Left colon (tissue), 2 donors: ENCODE measurements at places on chromosomes 1 and 21. TPM values are rescaled to one million over a fixed set of nuclear protein-coding genes. Genes with fewer than 3 reads are reported as not detected.

DNA sequence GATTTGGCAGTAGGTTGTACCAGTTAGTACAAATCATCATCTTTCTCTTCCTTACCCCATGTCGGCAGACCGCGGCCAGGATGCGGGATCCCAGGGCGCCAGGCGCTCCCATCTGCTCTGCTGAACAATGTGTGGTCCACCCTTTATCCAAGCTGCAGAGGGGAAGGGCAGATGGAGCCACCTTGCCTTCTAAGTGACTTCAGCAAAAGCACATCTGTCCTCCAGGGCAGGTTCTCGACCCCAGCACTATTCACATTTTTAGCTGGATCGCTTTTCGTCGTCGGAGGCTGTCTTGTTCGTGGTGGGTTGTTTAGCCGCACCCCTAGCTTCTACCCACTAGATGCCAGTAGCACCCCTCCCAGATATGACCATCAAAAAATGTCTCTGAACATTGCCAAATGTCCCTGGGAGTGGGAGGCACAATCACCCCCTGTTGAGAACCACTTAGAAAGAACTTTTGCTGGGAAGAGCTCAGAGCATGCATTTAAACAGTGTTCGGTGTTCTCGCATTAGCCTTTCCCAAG, 58.1 kb upstream of the SIM2 start:
- no peak for DNase-seq

GRCh38 chr1:185412385-185413087, 95.5 kb upstream of the IVNS1ABP start:
- peak; percentile 52 for DNase-seq

The CD244 gene
- 0.87 TPM for total RNA-seq

- no peak for DNase-seq
Observed at GRCh38 chr1:45820788-45821187, 17.4 kb downstream of the MAST2 start.

DNA sequence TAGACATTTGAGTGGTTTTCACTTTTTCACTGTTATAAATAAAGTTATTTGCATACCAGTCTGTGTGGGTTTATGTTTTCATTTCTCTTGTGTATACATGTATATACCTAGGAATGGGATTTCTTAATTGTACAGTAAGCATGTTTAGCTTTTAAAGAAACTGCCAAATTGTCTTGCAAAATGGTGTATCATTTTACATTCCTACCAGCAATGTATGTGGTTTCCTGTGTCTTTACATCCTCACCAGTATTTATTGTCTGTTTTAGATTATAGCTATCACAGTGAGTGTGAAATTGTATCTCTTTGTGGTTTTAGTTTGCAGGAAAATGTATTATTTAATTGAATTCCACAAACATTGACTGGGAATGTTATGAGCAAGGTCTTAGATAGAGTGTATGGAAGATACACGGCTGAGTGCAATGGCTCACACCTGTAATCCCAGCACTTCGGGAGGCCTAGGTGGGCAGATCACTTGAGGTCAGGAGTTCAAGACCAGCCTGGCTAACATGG, 57.3 kb downstream of the MACF1 start:
- DNase-seq: no peak

DNA sequence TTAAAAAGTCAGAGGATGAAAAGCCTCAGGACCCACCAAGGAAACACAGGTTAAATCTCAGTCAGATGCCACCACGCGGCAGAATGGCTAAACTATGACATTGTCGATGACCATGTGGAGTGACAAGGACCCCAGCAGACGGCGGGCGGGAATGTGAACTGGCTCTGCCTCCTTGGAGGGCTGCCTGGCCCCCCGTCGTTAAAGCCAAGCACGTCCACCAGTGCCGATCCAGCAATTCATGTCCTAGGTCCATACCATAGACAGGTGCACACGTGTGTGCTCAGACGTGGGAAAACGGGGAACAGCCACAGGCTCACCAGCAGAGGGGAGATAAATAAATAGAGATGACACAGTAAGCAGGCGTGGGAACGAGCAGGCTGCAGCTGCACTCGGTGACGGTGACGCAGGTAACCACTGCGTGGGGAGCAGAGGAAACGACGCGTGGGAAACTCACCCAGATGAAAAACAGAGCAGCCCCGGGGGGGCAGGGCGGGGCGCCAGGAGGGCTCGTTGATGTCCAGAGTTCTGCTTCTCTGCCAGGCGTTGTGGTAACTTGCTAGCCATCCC, 28.3 kb upstream of the PCBP3 start:
- peak; percentile 44 for DNase-seq

- no peak for DNase-seq
Observed at GRCh38 chr1:43307458-43308158, 6.8 kb downstream of the TIE1 start.

DNA sequence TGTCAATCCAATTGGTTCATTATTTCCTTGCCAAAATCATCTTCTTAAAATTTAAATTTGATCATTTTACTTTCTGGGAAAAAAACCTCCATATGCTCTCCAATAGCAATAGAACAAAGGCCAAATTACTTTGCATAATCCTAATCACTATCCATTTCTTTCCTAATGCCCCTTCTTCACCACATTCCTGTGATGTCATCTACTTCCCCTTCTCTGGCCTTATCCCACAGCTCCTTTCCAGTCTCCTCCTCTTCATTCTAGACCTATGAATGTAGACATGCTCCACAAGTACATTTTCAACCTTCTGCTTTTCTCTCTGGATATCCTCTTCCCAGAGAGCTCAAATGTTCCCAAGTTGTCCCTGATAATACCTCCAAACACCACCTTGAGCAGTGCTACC, 216.6 kb downstream of the MRPL39 start:
- no peak for DNase-seq

GRCh38 chr1:161008869-161009510, 12.0 kb downstream of the F11R start:
- no peak for DNase-seq

The SLFNL1 gene
- 0.61 TPM for total RNA-seq

- DNase-seq: no peak
Observed at GRCh38 chr1:41935226-41935625, 16.5 kb upstream of the HIVEP3 start.

DNA sequence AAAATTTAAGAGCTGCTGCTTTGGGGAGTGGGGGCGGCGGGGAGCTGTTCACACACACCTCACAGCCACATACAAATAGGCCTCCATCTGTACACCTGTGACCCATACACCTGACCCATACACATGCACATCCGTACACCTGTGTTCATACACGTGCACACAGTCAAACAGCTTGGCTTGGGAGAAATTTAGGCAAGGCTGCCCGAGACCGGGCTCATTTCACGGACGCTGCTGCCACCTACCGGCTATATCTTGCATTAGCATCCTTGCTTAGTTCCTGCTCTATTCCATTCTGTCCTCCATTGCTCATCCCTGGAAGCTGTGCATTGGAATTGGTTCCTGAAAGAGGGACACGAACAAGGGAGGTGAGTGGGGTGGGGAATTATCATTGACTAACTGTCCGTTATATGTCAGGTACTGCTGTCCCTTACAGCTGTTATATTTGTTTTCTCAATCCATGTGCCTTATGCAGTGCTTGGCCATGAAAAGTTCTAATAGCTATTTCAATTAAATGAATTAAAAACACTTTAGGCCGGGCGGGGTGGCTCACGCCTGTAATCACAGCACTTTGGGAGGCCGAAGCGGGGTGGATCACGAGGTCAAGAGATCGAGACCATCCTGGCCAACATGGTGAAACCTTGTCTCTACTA, 37.1 kb upstream of the EPB41 start:
- peak; percentile 47 for DNase-seq

DNA sequence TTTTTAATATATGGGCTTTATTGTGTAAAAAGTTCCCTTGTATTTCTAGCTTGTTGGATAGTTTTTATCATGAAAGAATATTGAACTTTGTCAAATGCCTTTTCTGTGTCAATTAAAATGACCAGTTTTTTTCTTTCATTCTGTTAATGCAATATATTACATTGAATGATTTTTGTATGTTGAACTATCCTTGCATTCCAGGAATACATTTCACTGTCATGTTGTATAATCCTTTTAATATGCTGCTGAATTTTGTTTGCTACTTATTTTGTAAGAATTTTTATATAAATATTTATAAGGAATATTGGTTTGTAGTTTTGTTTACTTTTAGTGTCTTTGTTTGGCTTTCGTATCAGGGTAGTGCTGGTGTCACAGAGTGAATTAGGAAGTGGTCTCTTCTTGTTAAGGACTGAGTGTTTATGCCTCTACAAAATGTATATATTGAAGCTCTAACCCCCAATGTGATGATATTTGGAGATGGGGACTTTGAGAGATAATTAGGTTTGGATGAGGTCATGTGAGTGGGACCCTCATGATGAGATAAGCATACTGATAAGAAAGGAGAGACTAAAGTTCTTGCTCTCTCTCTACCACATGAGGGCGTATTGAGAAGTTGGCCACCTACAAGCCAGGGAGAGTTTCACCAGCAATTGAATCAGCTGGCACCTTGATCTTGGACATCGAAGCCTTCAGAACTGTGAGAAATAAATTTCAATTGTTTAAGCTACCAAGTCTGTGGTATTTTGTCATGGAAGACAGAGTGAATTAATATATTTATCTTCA, 12.0 kb upstream of the SLAMF6 start:
- no peak for DNase-seq

DNA sequence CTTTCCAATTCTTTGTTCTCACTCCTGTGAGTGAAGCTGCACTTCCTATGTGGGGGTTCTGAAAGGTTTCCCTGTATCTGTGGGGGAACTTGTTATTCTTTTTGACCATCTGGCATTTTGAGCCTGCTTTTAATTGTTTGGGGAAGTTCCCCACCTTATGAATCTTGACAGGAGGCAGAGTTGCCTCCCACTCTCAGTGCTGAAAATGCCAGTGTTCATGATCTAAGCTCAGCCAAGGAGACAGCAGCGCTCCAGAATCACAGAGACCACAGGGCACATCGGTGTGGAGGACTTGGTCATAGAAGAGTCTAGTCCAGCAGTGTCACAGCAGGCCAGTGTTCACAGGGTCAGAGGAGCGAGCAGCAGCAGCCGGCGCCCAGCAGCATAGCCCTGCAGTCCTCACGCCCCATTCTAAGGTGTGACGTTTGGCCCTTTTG, 63.8 kb upstream of the PRDX6 start:
- DNase-seq: no peak

- peak; percentile 94 for DNase-seq
Observed at GRCh38 chr1:58922302-58923089, 138.6 kb upstream of the JUN start.

- DNase-seq: peak; percentile 63
Observed at GRCh38 chr1:41341772-41342562, 19.3 kb upstream of the FOXO6 start.

The PPM1J gene
- 1.2 TPM for total RNA-seq

The CFAP107 gene
- not detected for total RNA-seq

GRCh38 chr1:30899577-30900389, 8.8 kb downstream of the SDC3 start:
- no peak for DNase-seq

DNA sequence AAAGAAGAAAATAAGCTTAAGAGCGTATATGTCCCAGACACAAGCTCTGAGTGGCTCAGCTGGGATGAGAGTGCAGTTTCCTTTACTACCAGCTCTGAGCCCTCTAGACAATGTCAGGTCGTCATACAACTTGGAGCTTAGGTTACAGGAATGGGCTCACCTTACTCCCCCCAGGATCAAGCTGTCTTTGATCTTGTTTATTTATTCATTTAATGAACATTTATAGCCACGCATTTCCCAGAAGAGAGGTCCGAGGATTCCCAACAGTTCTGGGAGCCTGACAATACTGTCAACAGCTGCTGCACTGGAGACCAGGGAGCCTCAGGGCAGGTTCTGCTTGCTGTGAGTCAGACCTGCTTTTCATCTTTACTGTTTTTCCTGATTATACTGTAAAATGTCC, 378.9 kb downstream of the PLPP3 start:
- DNase-seq: no peak

DNA sequence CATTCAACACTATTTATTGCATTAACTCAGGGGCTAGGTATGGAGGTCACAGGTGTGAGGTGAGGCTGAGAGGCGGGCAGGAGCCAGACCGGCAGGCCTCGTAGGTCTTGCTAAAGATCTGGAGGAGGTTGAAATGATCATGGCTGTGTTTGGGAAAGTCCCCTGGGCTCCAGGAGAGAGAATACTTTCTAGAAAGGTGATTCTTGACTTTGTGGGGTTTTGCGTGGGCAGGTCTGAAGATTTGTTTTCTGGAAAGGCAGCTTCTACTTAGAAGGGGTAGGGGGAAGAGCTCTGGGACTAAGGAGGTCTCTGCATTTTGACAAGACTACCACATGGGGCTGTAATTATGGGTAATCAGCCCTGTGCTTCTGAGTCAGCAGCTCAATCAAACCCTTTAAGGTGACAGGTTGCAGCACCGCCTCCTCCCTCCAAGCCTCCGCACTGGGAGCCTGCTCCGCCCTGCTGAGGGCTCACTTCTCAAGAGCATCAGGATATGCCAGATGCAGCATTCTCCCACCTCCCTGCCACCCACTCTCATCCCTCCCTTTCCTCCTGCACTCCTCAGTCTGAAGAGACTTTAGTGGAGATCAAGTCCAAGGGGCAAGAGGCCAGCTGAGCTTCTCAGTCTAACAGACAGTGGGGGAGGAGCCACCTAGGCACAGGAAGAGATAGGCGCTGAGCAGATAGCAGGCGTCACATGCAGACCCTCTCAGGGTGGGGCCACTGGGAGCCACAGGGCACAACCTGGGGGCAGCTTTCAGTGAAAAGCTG, 30.5 kb downstream of the SLC30A1 start:
- DNase-seq: peak; percentile 38

The HES3 gene
- not detected for total RNA-seq

The ICOSLG gene
- 3.2 TPM for total RNA-seq

DNA sequence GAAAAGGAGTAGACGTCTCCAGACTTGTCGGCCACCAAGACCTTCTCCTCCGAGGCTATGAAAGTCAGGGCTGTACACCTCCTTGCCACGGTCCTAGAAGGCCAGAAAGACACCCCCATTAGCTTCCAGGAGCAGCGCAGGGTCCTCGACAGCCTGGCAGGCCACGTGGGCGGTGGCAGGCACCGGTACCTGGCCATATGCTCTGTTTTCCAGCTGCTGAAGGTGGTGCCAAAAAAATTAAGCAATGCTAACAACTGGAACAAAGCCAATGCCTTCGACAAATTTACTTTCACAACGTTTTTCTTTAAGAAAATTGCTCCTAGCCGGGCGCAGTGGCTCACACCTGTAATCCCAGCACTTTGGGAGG, 15.9 kb downstream of the WDR4 start:
- DNase-seq: no peak

GRCh38 chr1:169105087-169105433, 1.4 kb upstream of the ATP1B1 start:
- no peak for DNase-seq

GRCh38 chr1:108057541-108057940, 92.6 kb upstream of the VAV3 start:
- DNase-seq: peak; percentile 46

- DNase-seq: no peak
Observed at GRCh38 chr1:202585590-202585933, 124.7 kb downstream of the SYT2 start.
